ENCODE measurements at places on chromosomes 3 and 15. TPM values are rescaled to one million over a fixed set of nuclear protein-coding genes. Genes with fewer than 3 reads are reported as not detected.

DNA sequence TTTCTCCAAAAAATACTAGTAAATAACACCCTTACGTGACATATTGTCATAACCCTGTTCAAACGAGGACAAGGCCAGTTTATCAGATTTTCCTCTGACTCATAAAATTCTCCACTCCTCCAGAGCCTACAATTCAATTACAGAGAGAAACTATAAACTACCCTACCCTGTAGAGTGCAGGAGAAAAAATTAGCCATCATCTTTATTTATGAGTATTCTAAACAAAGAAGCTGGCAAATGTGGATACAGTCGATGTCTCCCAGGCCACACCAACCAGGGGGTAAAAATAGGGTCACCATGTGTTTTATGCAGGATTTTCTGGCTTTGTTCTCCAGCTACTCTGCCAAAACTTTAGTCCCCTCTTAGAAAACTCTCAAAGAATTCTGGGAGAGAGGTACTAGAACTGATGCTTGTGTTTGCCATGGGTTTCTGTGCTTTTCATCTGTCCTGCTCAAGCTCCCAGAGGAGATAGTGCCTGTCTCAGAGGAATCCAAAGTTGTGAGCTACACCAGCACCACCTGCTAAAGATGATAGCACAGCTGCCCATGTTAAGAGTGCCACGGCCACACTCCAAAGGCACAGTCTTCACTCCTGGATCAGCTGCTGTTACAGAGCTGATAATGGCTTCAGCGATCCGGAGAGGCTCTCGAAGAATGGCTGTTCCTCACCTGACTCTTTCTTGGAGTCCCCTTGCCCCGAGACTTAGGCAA is 150.2 kb downstream of the IMPG2 start:
- DNase-seq = no peak

- no peak for DNase-seq
These were observed 28.2 kb upstream of the CCDC50 start for GRCh38 chr3:191301017-191301416.

DNA sequence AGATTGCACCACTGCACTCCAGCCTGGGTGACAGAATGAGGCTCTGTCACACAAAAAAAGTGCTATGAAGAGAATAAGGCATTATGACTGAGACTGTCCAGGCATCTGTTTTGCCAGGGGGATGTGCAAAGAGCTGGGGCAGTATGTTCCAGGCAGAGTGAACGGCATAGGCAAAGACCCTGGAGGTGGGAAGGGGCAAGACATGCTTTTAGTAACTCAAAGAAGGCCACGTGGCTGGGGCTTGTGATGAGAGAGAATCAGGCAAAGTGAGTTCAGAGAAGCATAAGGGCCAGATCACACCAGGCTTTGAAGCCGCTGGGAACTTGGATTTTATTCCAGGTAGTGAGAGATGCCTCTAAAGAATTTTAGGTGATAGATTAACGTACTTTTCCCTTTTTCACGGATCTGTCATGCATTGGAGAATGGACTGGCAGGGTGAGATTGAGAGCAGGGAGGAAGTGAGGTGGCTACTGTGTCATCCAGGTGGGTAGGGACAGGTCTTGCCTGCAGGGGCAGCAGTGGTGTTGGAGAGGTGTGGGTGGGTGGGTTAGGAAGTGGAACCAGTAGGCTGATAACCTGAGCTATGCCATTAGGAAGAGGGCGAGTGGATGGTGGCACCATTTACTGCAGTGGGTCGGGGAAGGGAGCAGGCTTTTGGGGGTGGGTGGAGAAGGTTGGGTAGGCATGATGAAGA is 31.7 kb downstream of the ATP2B2 start:
- no peak for DNase-seq

The ADPRH gene
- 14.3 TPM for total RNA-seq

DNA sequence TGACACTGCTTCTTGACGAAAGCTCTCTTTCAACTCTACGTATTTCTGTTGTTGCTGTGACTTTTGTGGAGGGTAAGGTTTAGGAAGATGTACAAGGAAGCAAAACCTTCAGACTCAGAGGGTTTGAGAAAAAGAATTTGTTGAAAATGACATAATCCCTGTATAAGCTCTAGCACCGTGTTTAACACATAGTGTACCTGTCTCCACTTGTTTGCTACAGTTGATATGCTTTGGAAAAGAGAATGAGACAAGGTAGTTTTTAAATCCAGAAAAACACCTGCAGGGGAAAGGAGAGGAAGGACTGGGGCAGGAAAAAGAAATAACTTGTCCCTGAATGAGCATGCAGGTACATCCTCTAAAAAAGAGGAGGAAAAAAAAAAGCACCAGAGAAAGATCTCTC is 29.6 kb upstream of the CP start:
- DNase-seq = no peak

The MUC4 gene
- total RNA-seq = not detected

DNA sequence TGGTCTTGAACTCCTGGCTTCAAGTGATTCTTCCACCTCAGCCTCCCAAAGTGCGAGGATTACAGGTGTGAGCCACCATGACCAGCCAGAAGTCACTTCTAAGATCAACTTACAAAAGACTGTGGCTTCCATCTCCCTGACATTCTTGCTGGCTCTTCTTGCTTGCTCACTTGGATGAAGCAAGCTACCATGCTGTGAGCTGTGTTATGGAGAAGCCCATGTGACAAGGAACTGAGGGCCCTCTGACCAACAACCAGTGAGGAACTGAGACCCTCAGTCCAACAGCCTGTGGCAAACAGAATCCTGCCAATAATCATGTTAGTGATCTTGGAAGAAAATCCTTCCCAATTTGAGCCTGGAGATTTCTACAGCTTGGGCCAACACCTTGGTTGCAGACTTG is 7.2 kb upstream of the VPS8 start:
- DNase-seq = no peak

GRCh38 chr15:29468899-29469298 is 199.3 kb upstream of the NSMCE3 start:
- no peak for DNase-seq

DNA sequence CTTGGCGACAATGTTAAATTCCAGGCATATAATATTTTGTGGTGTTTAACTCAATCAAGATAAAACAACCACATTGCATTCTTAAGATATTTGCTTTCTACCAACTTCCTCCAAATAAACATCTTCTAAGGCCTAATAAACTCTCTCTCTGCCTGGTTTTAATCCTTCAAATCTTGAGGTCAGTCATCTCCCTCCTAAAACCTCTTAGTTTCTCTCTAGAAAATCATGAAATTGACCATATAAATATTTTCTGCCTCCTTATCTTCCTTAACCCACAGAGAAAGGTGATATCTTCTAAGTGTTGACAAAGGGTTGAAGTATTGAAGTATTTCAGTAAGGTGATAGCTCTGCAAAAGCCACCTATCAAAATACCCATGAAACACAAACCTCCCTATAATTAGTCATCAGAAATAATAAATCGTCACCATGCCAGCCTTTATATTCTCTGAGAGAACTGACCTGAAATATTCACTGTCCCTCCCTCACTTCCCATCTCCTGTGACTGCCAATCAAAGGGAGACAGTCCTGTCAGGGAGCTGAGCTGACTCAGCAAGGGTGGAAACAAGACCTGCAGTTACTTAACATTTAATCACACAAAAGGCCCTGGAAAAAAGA is 1261.1 kb downstream of the ROBO1 start:
- no peak for DNase-seq

The HRG gene
- total RNA-seq = not detected

DNA sequence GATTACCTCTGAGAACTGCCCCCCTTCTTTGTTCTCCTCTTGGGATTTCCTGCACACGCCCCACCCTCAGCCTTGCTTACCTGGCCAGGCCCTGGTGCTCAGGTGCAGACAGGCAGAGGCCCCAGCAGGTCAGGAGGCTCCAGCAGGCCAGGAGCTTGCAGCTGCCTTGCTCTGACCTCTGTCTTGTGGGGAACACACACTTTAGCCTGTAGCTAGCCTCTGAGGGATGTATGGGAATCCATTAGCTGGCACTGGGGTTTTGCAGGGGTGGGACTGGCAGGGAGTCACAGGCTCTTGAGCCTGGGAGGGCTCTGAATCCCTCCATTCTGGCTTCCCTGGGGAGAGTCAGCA is 2.7 kb downstream of the SMAD6 start:
- no peak for DNase-seq

DNA sequence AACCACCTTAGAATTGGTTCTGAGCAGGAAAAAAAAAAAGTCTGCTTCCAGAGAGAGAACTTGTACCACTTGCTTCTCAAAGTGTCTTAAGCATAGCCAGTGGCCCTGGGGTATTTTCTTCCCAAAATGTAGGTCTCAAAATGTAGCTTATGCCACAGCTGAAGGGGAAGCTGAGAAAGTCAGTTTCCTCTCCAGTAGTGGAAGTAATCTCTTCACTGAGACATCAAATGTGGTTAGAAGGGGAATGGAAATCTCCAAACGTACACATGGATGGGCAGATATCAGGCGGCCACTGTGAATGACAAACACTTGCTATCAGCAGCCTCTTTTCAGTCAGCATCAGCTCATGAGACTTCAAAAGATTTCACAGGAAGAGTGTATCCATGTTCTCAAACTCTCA is 841.2 kb downstream of the TUSC7 start:
- no peak for DNase-seq

The ST8SIA2 gene
- total RNA-seq = not detected

All from adrenal gland (tissue), 19 donors.